ENCODE measurements at places on chromosomes 11 and 22.

DNA sequence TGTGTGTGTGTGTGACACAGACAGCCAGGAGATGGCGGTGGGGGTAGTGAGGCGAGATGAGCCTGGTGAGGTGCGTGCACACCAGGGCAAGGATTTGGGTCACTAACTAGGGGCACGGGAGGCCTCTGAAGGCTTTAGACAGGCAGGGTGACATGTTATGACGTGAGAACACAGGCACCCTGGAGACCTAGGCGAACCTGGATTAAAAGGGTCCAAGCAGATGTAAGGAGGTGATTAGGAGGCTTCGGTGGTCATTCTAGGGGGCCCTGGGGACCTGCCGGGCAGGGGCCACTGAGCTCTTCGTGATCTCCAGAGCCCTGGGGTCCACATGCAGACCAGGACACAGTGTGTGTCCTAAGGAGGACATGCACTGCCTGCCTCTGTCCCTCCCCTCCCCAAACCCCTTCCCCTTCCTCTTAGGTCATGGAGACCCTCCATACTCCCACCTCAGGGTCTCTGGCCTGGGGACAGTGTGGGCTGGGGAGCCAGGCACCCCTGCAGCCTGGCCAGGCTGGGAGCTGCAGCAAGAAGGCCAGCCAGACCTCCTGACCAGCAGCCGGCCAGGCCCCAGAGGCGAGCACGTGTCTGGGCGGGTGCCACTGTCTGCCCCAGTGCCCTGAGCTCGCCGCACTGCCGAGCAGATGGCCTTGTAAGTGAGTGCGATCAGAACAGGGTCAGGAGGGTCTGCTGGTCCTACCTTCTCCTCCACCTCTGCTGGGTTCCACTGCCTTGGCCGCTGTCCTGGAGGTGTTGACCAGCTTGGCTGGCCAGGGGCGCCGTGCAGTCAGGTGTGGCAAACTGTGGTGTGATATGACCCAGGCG lies 32.1 kb downstream of the IFT27 start:
- DNase-seq, result peak; percentile 44

DNA sequence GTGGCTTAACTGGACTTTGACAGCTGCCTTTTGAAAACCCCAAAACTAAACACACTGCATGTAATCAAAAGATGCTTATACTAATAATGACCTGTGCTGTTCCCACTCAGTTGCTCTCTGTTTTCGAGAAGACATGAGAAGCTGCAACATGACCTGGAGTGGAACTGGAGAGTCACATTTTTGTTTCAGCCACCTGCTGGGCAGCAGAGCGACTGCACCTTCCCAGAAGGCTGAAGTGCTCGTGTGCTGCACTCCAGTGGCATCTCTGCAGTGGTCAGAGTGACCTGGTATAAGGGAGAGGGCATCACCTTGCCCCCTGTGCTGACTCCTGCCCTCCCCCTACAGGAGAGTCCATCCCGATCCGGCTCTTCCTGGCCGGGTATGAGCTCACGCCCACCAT lies 8.6 kb downstream of the THYN1 start:
- no peak for DNase-seq

- peak; percentile 60 for DNase-seq
These were observed 2.0 kb downstream of the PYGM start for GRCh38 chr11:64757549-64758329.

GRCh38 chr22:34877506-34877905 lies 188.5 kb upstream of the ISX start:
- no peak for DNase-seq

DNA sequence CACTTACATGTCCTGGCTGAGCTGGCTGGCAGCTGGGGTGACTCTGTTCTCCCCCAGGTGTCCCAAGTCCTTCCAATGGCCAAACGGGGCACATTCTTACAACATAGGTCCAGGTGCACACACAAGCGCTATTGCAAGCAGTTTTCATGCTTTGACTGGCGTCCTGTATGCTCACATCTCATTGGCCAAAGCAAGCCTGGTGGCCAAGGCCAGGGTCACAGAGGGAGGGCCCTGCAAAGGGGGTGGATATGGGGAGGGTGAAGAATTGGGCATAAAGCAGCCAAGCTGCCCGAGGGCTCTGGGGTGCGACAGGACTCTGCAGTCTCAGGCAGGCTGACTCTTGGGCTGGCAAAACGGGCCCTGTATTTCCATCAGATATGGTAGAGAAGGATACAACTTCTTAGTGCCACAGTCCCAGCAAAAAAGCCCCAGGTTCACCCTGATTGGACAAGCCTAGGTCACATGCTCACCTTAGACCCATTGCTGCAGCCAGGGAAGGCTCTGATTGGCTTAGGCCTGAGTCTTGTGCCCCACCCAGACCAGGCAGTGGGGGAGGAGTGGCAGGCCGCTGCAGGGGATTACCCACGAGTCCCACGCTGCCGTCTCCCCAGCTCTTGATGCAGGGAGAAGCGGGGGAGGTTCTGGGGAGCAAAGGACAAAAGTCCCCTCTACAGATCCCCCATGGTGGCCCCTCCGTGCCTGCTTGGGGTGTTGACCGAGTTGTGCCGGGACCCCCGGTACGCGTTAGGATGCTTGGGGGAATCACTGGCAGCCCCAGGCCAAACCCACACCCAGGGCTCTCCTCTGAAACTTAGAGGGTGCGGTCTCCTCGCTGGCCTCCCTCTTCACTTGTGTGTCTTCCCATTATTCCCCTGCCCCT lies 110.8 kb downstream of the ARHGAP8 start:
- no peak for DNase-seq

- DNase-seq, result no peak
These were observed 2.8 kb downstream of the PDGFB start for GRCh38 chr22:39241794-39242594.

DNA sequence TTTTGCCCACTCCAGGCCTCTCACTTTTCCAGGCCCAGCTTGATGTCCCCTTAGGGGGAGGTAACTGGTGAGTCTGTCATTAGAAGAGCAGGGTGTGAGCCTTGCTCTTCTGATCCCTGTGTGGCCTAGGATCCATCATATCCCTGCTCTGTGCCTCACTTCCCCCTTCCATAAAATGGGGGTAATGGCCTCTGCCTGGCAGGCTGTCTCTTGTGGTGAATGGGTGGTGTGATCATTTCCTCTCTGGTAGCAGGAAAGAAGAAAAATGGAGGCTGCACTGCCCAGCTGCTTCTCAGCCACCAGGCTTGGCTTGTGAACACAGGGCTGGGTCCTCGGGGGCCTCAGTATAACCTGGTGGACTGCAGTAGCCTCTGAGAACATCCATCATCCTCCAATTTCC lies 5.6 kb downstream of the ARHGEF17 start:
- no peak for DNase-seq

DNA sequence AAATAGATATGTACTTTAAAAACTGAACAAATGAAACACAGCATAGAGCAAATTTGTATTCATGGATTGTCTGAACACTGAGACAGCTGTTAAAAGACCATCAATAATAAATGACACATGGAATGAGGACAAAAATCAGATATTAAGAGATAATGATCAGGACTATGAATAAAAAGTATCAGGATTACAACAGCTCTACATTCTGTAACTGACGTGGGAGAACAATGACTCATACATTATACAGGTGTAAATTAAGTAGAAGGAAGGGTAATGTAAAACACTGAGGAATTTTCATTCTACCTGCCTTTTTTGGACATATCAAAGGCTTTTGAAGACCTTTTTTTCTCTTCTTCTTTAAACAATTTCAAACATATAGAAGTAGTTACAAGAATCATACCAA lies 310.9 kb upstream of the ANO3 start:
- DNase-seq, result no peak

- no peak for DNase-seq
These were observed 814.8 kb downstream of the BRD1 start for GRCh38 chr22:49012712-49013395.

DNA sequence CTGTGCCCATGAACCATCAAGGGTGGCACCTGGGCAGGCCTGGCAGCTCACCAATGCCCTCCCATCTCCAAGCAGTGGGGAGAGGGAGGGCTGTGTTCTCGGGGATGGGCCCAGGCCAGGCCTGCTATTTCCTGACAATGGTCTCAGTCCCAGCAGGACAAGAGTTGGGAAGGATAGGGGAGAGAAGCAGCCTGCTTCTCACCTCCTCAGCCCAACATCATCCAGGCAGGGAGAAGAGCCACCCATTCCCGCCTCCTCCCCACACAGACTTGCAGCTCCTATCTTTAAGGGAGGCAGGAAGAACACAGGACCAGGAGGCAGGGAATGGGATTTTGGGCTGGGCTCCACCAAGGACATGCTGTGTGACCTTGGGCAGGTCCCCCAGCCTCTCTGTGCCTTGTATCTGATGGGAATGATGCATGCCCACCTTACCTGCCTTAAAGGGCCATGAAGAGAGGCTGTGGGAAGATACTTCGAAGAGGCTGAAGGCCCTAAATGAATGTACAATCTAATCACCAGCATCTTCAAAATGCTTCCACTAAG lies 108.7 kb downstream of the DSCAML1 start:
- no peak for DNase-seq

DNA sequence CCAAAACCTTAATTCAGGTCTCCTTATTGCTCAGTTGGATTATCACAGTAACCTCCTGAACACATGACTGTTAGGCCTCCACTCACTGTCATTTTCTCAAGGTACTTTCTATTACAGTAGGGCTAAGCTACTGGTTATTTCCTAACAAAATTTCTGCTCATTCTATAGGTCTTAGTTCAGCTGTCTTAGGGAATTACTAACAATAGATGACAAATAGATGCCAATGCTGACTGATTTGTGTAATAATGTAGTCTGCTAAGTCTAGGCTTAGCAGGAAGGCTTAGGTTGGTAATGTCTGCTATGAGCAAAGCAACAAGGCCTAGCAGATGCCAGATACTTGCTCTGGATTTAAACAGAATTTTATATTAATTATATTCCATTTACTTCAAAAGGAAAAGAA lies 58.1 kb downstream of the RSF1 start:
- DNase-seq, result no peak

- DNase-seq, result no peak
These were observed 101.3 kb upstream of the GAL start for GRCh38 chr11:68583041-68583446.

GRCh38 chr11:73312851-73313327 lies 4.8 kb downstream of the ARHGEF17 start:
- DNase-seq, result no peak

DNA sequence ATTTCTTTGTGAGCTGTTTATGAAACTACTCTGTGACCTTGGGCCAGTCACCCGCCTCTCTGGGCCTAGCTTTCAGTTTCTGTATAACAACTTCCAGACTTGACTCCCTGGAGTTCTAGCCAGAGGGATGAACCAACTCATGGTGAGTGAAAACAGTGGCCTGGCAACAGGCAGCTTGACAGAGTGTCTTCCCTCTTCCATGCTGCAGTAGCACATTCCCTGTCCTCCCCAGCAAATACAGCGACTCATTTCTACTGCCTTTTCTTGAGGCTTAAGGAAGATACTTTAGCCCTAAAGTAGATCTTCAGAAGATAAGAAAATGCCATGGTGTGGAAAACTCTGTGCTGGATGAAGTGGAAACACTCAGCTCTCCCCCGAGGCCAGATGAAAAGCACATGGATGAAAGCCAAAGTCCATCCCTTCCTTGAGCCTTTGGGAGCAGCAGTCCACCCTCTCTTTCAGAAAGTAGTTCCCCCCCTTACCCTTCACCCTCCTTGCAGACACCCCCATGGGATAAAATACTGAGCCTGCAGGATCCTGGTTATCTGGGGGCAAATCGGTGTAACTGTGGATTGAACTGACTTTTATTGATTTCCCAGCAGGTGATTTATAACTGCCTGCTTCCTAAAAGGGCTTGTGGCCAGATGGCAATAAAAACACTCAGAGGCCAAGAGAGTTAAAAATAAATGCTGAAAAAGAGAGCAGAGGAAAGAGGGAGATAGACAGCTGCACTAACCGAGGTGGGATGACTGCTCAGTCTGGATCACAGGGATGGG lies 24.1 kb downstream of the IRAG1 start:
- DNase-seq, result no peak

- no peak for DNase-seq
These were observed 22.6 kb upstream of the CCDC134 start for GRCh38 chr22:41777749-41778425.

DNA sequence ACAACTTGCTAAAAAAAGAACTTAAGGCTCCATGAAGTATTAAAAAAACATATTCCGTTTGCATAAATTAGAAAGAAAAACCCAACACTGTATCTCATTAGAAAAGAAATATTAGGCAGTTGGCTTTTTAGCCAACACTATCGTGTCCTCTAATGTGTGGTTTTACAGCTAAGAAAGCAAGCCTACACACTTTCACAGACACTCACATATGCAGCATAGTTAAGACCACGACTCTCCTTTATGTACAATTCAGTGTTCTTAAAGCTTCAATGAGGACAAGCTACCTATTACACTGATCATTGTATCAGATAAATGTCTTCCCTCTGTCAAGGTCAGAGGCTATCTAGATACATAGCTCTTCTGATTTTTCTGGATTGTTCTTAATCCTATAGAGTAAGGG lies 80.1 kb downstream of the PICALM start:
- no peak for DNase-seq

DNA sequence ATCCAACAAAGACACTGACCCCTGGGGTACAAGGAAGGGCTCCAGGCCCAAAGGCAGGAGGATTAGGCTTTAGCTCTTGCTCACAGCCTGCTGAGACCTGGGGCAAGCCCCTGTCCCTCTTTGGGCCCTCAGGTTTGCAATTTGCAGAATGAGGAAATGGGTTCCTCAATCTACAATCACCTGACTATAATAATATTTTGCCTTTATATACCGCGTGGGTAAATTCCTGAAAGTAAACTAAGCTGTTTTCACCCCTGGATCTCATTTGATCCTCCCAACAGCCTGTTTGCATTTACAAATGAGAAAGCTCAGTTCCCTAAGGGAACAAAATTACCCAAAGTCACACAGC lies 797 bp downstream of the STARD10 start:
- DNase-seq, result no peak

DNA sequence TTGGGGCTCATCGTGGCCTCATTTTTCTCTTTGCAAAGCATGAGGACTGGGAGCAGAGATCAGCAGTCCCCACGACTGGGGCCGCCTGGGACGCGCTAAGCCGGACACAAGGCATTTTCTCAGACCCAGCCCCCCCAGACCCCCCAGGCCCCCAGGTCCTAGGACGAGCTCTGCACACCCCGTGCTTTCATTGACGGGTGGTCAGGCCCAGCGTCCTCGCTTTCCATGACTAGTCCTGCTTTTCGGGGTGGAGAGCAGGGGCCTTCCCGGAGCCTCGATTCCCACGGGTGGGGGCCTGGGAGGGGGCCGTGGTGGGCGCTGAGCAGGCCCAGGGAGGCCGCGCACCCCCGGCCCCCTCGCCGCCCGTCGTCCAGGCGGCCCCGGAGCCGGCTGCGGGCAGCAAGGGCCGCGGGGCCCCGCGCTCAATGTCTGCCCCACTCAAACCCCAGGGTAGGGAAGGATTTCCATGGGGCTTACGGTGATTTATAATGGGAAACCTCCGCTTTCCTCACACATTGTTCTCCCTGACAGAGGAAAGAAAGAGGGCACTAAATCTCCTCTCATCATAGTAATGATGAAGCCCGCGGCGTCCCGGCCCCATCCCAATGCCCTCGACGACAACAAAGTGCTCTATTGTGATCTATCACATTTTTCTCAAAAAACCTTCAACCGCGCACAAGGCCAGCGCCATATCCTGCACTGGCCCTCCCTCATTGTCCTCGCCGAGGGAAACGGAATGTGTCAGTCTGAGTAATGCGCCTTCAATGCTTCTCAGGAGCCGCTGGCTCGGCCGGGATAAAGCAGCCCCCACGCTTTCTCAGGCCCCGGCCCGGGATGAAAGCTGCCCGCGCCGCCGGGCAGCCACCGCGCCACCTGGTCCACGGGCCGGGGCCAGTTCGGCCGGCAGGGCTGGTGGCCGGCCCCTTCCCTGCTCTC lies 10.4 kb upstream of the LINC01488 start:
- DNase-seq, result no peak

Data from left forelimb (tissue), 1 donor.